ENCODE measurements at places on chromosomes 7 and 10.

DNA sequence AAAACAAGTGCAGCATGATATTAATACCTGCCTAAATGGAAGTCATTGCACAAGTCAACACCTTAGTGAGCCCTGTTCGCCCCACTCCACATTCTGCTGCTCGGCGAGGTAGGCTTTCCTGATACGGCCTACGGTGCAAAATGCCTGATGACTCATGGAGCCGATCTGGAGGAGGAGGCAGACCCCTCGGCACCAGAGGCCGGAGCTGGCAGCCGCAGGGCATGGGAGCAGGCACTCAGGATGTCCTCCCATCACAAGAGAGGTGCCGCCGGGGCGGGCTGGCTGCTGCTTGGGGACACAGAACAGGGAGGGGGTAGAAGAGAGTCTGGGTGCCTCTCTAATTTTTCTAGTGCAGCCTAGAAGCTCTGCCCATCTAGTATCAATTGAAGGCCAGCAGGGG is 418.5 kb upstream of the MGMT start:
- no peak for DNase-seq

DNA sequence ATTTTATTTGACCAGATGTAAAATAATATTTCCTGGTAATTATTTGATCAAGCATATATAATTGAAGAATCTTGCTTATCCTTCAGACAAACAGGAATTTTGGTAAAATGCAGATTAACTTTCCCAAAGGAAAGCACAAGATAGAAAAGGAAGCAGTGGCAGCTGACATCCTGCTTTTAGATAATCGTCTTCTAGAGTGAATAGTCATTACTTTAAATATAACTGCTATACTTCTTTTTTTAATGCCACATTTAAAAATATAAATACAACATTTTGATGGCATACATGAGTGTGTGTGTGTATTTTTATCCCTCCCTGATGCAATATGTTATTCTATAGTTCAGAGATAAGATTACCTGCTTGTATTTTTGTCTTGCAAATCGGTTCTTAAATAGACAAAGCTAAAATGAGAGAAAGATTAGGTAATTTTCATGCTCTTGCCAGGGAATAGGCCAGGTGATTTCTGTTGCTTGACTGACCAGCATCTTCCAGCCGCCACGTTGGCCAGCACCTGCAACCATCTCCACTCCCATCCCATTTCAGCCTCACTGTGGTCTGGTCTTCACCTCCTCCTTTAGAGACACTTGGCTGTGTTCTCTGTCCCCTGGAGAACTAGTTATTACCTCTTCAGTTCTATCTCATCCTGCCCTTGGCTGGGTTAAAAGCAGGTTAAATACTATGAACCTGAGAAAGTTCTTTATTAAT is 58.1 kb downstream of the MDFIC start:
- DNase-seq: no peak

DNA sequence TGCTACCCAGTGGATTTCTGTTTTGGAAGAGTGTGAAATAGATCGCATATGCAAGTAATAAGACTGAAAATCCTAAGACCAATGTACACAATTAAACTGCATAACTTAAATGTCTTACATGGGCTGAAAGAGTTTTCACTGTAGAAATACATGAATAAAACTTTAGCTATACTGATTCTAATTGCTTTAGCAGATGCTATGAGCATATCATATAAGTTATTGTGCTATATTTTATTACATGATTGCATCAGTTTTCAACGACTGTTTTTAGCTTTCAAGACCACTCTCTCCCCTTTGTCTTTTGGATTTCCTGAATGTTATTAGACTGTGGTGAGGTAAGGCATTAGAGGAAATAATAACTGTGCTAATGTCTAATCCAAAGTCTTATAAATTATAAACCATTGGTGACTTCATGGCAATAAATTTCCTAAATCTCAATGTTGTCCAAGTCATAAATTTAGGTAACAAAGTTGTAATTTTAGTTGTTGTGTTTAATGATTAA is 124.5 kb downstream of the SEMA3A start:
- DNase-seq: no peak

- DNase-seq: no peak
Observed at GRCh38 chr7:109259151-109259550, 689.5 kb downstream of the DNAJB9 start.

- no peak for DNase-seq
Observed at GRCh38 chr10:15486404-15486803, 115.3 kb upstream of the FAM171A1 start.

DNA sequence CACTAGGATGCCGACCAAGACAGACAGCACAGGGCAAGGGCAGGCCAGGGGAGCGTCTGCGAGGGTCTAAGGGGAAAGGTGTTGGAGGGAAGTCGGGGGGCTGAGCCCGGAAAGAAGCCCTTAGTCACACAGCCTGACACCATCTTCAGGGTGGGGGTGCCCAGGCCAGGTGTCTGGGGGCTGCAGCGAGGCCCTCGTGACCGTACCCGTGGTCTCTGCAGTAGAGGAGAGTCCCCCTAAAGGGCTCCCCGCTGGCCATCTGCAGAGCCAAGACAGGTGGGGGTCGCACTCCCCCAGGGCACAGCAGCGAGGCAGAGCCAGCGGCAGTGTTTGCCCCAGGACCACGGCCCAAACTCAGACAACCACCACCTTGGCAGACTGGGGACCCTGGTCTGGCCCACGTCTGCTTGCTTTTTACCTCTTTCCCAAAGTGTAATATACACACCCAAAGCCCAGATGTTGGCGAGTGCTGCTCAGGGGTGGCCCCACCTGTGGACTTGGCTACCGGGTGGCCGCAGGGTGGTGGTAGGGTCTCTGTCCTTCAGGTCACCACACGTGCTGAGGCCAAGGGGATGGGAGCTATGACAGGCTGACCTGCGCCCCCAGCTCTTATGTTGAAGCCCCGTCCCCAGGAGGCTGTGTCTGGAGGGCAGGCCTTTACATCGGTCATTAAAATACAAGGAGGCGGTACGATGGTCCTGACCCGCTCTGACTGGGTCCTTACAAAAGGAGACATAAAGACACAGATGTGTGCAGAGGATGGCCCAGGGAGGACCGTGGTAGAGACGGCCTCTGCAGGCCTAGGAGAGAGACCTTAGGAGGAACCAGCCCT is 107.4 kb downstream of the DNAJB6 start:
- DNase-seq: no peak

- no peak for DNase-seq
Observed at GRCh38 chr10:32951111-32951510, 6.9 kb downstream of the ITGB1 start.

GRCh38 chr10:89219513-89220218 is 12.5 kb upstream of the CH25H start:
- no peak for DNase-seq

- no peak for DNase-seq
Observed at GRCh38 chr10:49564461-49565009, 25.6 kb upstream of the ERCC6 start.

DNA sequence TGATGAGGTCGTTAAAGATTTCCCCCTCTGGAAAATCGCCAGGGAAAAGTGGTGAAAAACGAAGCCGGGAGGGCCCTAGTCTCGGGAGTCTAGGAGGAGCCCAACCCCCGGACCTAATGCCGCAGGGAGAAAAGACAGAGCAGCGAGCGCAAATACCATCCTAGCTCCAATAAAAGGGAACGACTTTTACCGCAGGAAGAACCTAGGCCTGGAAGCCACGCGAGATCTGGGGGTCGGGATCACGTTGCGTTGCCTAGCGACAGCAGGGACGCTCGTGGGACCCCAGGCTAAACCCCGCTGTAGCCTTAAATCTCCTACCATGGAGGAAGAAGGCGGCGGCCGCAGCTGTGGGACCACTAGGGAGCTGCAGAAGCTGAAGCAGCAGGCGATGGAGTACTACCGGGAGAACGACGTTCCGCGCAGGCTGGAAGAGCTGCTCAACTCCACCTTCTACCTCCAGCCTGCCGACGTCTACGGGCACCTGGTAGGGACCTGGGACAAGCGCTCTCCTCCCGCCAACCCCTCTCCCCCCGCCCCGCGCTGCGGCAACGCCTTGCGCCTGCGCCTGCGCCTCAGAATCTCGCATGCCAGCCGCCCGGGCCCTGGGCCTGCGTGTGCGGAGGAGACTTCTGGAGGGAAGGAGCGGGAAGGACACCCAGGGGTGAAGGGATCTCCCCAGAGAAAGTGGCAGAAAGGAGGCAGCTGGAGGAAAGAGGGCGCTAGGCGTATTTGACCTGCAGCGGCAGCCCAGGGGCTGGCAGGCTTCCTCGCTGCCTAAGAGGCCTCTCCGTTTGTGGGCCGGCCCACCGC is at the start of gene ENO4:
Gene ENO4, plus strand, starts transcription at position 252 of the 810 bp plus-strand sequence. Its CDS starts 68 bp downstream, at position 320.
- DNase-seq: peak; percentile 46

DNA sequence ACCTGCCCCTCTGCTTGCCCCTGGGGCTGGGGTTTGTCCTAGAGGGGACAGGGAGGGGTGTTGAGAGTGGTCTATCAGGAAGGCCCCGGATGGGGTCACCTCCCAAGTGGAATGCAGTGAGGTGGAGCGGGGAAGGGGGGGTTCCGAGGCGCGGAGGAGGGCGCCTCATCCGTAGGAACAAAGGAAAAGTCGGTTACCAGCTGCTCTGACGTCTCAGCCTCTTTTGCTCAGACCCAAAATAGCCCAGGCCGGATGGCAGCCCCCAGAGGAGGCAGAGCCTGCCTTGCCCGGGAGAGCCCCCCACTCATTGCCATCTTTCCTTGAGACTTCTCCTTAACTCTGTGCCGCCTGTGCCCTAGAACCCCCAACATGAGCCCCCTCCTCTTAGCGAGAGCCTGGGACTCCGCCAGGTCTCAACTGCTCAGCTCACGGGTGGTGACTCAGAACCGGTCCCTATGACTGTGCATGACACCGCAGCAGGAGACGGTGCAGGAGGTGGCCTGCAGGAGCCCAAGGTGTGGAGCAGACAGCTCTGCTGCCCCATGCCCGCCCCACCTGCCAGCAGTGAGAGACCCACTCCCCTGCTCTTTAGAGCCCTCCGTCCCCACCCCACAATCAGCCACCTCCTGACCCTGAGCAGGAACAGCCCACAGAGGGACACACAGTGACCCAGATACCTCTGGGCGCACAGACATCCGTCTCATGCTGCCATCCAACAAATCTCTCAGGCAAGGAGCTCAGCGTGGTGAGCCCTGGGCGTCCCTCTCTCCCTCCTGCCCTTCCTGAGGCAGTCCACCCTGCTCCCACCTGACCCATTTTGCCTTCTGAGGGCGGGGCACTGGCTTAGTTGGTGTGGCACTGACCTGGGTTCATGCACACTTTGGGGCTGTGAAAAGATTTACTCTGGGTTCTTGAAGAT is 13.1 kb downstream of the STX1A start:
- no peak for DNase-seq

DNA sequence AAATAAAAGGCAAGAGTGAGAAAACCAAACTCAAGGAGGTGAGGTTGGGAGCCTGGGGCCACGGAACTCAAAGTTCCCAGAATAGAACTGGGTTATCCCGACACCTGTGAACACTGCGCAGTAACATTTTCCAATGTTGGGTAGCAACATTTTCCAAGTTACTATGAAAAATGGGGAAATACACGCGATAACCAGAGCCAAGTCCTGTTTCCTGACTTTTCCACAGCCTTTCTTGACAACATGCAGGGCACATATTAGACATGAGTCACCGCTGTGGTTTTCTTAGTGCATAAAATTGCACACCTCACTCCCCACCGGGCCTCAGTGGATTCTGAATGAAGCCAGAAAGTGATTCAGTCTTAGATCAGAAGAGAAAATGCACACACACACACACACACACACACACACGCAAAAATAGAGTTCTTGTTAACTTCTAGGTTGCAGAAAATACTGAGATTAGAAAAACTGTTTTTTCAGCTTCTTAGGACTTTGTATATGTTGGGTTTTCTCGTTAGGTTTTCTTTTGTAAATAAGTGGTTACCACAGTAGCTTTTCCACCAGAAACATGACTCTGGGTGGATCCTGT is 70.0 kb downstream of the CAMK1D start:
- peak; percentile 14 for DNase-seq

GRCh38 chr7:74178632-74179031 is 4.5 kb downstream of the EIF4H start:
- DNase-seq: no peak
